ENCODE measurements at places on chromosomes 2 and 18. TPM values are rescaled to one million over a fixed set of nuclear protein-coding genes. Genes with fewer than 3 reads are reported as not detected.

The DLX2 gene
- not detected for polyA plus RNA-seq

DNA sequence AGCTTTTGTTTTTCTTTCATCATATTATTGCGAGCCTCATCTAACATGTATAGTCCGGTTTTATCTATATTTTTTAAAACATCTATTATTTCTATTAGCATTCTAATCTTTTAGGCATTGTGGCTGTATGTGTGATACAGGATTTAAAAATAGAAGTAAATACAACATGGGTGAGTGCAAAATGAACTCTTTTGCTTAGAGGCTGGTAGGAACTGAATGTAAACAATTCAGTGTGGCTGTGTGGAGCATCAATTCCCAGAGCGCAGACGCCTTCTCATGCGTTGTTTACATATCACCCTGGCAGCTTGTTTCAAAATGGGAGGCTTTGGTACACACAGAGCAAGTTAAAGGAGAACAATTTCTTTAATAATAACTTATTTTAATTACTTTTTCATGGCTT is 836 bp downstream of the DTNA start:
- peak; percentile 65 for DNase-seq

DNA sequence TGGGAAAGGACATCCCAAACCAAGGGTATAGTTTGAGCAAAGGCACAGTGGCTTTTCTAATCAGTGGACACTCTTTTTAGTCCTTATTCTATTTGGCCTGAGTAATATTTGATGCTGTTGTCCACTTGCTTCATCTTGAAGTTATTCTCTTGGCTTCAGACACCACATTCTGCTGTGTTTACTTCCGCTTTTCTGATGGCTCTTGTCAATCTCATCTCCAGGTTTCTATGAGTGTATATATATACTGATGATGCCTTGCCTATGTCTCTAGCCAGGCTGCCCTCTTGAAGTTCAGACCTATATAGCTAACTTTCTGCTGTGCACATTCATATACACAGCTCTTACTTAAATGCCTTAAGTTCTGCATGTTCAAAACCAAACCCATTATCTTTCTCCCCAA is 83.1 kb downstream of the EFEMP1 start:
- DNase-seq, result no peak

DNA sequence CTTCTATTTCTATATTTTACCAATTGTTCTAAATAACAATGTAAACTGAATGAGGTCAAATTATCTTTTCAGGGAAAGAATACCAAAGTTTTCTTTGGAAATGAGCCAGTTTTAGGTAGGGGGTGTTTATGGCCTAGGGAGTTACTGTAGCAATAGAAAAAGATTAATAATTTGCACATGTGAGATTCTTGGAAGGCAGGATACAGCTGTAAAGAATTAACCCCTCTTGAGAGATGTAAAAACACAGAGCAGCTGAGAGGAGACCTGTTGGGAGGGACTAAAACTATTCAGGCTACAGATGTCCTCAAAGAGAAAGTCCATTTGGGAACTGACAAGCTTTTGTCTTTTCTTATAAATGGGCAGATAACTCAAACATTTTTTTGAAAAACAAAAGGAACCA is 182.2 kb downstream of the FIGN start:
- no peak for DNase-seq

DNA sequence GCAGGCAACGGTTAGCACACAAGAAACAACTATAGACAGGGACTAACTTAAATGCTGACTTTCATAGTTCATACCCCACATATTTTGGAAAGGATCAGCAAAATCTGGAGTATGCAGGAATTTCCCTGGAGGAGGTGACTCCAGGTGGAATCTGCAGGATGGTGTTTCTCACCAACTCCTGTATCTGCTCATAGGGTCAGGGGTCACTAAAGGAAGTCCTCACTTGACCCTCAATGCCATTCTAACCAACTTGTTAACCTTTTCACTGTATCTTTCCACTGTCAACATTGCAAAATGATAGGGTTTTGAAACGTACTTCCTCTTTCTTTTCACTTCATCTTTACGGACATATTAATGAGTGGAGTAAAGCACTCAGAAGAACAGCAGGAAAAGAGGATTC is 207.0 kb upstream of the CXCR4 start:
- DNase-seq, result no peak
